ENCODE measurements at places on chromosomes 1 and 21.

DNA sequence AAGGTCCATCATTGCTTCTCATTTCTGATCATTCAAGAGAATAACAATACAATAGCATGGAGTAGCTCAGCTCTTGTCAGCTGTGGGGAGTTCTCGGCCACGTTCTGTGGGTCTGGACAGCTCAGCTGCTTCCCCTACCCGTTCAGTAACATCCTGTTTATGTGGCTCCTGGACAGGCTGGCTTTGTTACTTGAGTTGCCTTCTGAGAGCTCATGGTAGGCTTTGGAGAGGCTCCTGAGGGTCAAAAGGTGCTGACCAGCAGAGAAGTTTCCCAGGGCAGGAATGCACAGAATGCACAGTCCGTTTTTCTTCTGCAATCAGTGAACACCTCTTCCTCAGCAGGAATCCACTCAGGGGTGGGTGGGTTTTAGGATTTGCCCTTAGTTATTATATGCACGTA, 36.0 kb downstream of the KAZN start:
- DNase-seq = no peak

- DNase-seq = no peak
Observed at GRCh38 chr1:37482004-37482785, 7.8 kb downstream of the ZC3H12A start.

GRCh38 chr1:157878059-157878458, 36.5 kb upstream of the CD5L start:
- DNase-seq = no peak

DNA sequence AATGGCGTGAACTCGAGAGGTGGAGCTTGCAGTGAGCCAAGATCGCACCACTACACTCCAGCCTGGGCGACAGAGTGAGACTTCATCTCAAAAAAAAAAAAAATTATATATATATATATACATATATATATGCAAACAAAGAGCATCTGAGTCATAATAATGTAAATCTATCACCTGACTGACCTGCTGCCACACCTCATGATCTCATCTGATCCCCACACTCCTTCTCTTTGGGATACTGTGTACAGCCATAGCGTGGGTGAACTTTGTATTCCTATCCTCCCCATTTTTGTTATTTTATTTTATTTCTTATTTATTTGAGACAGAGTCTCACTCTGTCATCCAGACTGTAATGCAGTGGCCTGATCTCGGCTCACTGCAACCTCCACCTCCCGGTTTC, 2.6 kb upstream of the HDAC1 start:
- DNase-seq = no peak

DNA sequence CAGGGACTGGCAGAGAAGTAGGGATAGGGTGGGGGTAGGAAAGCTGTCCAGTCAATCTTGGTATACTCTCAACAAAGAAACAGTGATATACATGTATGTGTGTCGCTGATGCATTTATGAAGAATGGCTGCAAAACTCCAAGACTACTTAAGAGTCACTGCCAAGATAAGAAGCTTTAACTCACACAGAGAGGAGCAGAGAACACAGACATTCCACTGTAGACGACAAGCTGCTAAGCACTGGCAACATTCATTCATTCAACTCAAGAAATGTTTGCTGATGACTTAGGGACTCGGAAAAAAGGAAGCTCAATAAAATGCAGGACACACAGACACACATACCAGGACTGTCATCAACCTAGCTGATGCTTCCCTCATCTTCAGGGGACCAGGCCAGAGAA, 5.5 kb downstream of the CTNNBIP1 start:
- no peak for DNase-seq

All from T-helper 22 cell (primary cell).